ENCODE measurements at places on chromosomes 6 and 20.

DNA sequence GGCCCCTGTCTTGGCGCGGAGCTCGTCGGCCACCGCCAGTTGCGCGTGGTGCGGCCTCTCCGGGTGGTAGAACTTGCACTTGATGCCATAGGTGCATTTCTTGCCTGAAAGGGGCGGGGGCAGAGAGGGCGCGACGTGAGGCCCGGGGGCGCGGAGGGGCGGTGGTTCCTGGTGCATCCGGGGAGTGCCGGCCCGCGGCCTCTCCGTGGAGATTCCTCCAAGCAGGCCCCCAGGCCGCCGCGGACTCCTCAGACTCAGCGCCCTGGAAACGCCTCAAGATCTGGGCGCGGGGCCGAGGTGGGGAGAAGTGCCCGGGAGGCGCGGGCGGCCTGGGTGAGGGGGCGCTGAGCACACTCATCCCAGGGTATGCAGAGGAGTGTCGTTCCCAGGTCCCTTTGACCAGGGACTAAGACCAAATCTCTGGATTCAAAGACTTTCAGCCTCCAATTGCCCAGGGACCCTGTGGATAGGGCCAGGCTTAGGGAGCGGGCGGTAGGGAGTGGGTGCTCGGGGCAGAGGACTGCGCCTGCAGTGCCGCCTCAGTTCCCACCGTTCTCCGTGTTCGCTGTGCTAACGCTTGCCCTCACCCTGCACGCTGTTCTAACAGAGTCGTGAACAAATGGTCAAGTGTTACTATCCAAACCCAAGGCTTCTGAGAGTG is 33.3 kb downstream of the ZC3H12D start:
- DNase-seq = peak; percentile 33

DNA sequence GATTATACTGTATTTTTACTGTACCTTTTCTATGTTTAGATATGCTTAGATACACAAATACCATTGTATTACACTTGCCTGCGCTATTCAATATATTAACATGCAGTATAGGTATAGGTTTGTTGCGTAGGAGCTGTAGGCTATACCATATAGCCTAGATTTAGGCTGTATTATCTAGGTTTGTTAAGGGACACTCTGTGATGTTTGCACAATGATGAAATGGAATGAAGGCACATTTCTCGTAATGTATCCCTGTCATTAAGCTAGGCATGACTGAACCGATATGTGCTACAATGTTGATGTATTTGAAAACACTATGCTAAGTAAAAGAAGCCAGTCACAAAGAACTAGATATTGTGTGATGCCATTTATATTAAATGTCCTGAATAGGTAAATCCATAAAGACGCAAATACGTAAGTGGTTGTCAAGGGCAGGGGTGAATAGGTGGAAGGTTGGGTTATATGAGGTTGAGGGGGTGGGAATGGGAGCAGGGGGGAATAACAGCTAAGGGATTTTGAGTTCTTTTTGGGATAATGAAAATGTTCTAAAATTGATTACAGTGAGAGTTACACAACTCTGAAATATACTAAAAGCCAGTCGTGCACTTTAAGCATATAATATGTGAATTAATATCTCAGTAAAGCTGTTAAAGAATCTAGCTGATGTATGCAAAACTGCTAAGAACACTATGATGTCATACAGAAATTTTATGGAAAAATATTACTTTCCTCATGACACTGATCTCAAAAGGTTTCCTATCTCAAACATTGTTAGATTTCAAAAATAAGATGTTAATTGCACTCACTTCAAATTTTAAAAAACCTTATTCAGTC is 97.4 kb downstream of the NCOA3 start:
- DNase-seq = no peak

GRCh38 chr6:298233-299103 is 6.2 kb downstream of the DUSP22 start:
- no peak for DNase-seq

GRCh38 chr6:170279426-170279825 is 11.5 kb downstream of the DLL1 start:
- DNase-seq = no peak

DNA sequence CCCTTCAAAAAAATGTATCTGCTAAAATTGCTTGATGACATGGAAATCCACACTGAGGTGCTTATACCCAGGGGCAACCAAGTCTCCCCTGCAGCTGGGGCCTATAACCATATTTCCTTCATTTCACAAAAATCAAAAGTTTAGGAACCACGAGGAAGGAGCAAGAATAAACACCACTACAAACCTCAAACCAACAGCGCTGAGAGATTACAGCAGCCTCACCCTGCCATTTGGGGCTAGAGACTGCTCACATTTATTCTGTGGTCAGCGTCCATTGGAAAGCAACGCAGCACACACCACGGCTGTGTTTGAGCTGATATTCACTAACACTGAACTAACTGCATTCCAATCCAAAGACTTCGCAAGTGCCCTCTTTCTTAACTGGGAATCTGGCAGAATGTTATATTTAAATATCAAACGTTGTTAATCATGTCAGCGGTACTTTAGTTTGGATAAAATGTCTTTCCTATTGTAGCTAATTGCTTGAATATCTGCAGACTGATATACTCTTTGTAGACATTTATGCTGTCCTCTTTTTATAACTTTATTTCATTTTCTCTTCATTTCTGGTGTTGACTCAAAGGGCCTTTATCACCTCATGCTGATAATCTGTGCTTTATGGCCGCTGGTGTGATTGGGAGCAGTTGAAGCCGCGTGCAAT is 94.6 kb downstream of the FOXA2 start:
- no peak for DNase-seq

DNA sequence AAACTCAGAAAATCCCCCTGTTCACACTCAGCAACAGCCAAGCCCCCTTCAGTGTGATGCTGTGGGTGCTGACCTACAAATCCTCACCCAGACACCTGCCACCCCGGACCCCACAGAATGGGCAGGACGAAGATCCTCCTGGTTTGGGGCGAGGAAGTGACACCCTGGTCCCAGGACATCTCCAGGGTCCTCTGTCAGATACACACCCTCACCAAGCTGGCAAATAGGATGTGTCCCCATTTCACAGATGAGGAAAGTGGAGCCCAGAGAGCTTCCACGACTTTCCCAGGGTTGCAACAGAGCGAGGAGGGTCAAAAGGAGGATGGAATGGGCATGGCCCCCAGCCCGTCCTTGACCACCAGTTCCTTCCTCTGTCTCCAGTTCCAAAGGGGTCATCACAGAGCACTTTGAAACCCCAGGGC is 92.0 kb upstream of the AFDN start:
- no peak for DNase-seq

DNA sequence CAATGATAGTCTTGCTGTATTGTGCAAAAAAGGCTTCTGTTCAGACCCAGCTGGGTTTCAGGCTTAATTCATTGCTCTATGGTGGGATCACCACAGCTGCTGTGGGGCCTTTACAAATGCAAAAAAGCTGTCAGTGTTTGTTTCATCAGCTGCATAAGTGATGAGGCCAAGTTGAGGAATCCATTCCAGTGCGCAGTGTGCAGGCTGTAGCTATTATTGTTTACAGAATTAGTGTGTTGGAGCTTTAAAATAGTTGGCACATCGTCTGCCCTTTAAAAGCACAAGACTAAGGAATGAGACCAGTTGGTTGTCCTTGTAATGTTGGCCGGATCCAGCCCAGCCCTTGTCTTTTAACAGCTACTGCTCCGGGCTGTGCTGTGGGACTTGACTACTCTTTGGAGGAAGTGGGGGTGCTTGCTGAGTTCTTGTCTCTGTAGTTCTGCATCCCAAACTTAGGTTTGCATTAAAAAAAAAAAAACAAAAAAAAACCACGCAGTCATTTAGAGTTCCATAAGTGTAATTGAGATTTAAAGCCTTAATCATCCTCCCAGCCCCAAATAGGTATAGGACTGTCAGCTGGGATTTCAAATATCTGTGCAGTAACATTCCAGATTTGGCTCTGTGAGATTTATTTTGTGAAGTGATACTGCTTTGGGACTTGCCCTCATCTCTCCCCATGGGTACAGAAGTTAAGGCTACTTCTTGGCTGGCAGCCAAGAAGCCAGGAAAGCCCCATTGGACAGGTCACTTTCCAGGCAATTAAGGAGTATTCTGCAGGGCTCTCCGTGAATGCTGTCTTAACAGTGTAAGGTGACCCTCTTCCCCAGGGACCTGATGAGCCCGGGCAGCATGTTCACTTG is 19.3 kb downstream of the JARID2 start:
- DNase-seq = no peak

DNA sequence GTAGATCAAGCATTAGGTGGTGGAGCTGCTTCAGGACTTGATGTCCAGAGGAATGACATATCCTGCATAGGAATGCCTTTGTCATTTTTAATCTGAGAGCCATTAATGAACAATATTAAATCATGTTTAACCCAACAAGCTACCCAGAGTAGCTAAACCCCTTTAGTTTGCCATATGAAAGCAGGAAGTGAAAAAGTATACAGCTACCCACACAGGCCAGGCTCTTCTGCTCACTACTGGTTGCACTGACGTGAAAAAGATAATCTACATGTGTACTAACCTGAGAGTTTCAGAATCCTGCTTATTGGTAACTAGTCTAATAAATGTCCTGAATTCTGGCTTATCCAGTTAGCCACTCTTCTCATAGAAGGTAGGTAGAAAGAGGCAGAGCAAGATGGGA is 19.9 kb downstream of the GLYATL3 start:
- no peak for DNase-seq

DNA sequence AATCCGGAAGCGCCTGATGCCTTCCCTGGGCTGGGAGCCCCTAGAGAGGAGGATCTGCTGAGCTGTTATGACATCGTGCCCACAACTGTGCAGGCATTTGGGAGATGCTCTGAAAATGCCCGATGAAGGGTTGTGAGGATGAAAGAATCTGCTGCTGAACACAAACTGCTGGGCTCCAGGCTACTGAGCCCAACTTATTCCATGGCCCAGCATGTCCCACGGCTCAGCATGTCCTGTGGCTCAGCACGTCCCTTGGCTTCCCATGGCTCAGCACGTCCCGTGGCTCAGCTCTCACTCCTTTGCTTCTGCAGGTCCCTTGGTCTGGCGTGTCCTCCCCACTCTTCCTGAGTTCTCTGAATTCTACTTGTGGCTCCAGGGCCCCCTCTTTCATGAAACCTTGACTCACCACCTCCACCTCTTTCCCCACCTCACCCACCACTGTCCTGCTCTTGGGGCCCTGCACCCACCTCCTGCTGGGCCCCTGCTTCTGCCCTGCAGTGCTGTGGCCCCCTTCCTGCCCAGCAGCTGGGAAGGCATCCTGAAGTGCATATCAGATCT is 80.4 kb downstream of the PHACTR3 start:
- no peak for DNase-seq

DNA sequence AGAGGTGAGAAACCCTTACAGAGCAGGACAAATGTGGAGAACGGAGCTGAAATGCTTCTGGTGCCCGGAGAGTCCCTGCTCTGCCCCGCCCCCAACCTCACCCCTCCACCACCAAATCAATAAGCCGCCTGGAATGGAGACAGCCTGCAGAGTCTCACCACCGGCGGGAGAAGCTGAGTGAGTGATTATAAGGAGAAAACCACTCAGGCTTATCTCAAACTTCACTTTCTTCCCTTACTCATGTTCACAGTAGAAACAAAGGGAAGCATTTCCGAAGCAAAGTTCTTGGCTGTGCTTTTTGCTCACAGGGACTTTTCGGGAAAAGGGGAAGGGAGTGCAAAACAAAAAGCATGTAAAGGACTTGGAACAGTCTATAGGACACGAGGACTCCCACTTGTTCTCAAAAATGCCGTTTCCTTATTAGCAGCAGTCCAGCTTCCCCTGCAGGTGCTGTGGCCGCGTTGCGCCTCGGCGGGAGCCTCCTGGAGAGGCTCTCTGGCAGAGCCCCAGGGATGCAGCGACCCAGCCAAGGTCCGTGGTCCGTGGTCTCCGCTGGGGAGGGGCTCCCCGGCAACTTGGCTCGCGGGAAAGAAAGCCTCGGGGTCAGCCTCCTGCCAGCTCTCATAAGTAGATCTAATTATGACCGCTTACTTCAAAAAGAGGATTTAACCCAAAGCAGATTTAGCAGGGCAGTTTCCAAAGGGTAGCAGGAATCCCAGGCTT is 64.8 kb upstream of the TMEM30A start:
- no peak for DNase-seq

GRCh38 chr6:111773501-111774345 is 99.5 kb downstream of the FYN start:
- no peak for DNase-seq

- no peak for DNase-seq
These were observed 1.3 kb downstream of the PDYN start for GRCh38 chr20:1992359-1993110.

DNA sequence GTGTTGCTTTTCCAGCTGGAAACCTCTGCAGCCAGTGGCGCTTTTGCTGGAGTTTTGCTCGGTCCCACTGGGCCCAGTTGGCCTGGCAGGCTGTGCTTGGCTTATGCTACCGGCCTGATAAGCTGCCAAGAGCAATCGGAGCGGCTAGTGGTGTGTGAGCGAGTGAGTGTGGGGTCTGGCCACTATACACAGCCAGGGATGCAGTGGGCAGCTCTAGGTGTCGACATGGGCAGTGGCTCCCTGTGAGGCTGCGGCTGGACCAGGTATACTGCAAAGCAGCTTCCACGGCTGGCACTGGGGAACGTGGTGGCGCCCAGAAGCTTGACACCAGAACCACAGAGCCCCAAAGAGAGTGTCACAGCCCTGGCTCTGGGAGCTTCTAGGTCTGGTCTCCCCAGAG is 996.5 kb downstream of the GRIK2 start:
- DNase-seq = no peak

DNA sequence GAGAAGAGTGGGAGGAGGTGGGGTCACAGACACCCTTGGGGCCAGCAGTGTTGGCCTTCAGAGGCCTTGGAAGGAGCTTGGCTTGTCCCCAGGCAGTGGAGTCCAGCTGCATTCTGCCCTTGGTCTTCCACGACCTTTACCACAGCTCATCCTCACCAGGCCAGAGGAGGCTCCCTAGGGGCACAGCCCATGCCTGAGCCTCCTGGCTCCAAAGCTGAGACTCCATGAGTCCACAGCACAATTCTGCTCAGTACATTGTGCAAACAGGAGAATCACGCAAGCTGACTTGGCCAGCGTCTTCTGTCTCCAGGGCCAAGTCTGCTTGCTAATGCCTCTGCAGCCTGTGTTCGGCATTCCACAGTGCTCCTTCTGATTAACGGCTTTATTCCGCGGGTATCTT is 337.2 kb downstream of the SMOC2 start:
- DNase-seq = no peak

DNA sequence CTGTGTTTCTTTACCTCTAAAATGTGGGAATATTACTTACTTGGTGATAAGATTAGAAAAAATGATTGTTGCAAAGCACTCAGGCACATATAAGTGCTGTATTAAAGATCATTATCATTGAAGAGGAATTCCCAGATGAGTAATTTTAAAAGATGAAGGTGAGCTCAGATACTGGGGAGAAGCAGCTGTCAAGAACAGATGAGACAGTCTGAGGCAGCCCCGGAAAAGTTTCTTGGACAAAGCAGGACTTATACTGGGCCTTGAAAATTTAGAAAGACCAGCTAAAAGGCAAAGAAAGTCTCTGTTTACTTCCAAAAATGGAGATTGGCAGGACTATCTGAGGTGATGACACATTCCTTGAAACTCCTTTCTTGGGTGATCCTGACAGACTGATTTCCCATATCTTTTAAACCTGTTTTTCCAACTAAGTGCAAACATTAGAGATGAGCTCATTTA is 93.8 kb upstream of the MARCKS start:
- DNase-seq = no peak

GRCh38 chr6:170185175-170185978 is 105.5 kb downstream of the DLL1 start:
- DNase-seq = no peak

GRCh38 chr20:45487231-45487635 is 17.7 kb downstream of the WFDC2 start:
- peak; percentile 13 for DNase-seq

GRCh38 chr6:90068703-90069523 is 174.6 kb downstream of the GJA10 start:
- DNase-seq = no peak

- no peak for DNase-seq
These were observed 363.1 kb upstream of the PTCHD4 start for GRCh38 chr6:48474136-48474535.

All from stimulated activated naive CD8-positive, alpha-beta T cell treated with anti-CD3 and anti-CD28 coated beads, Interleukin-15, Interleukin-2, amounts not matched to agents 100 U/mL and 50 U/mL, for 24 hours (primary cell).